ENCODE measurements at places on chromosomes 5 and 9. TPM values are rescaled to one million over a fixed set of nuclear protein-coding genes. Genes with fewer than 3 reads are reported as not detected.

DNA sequence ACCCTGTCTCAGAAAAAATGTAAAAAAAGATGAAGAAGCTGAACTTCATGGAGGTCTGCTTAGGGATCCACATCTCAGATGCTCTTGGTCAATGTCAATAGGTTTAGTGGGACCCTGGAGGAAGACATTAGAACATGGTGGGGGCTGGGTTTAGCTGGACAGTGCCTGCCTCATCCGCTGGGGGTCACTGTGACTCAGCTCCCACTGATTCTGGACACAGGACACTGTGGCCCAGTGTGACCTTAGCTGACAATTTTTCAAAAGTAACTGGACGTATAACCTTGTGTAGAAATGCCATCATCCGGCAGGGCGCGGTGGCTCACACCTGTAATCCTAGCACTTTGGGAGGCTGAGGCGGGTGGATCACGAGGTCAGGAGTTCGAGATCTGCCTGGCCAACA, 7.3 kb upstream of the HNRNPAB start:
- no peak for DNase-seq

- DNase-seq = no peak
These were observed 35.8 kb upstream of the HMCN2 start for GRCh38 chr9:130229759-130230158.

DNA sequence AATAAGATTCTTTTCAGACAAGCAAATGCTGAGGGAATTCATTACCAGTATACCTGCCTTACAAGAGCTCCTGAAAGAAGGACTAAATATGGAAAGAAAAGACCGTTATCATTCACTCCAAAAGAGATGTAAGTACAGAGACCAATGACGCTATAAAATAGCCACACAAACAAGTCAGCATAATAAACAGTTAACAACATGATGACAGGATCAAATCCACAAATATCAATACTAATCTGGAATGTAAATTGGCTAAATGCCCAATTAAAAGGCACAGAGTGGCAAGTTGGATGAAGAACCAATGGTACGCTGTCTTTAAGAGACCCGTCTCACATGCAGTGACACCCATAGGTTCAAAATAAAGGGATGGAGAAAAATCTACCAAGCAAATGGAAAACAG, 349.6 kb upstream of the MPDZ start:
- DNase-seq = no peak

DNA sequence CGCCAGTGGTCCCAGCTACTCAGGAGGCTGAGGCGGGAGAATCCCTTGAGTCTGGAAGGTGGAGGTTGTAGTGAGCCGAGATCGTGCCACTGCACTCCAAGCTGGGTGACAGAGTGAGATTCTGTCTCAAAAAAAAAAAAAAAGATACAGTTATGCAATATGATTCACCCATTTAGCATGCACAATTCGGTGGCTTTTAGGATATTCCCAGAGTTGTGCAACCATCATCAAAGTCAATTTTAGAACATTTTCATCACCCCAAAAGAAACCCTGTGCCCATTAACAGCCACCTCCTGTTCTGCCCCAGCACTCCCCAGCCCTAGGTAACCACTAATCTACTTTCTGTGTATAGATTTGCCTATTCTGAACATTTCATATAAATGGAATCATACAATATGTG, 4.3 kb upstream of the DHFR start:
- DNase-seq = no peak

- DNase-seq = no peak
These were observed 99.6 kb downstream of the BASP1 start for GRCh38 chr5:17316970-17317459.

DNA sequence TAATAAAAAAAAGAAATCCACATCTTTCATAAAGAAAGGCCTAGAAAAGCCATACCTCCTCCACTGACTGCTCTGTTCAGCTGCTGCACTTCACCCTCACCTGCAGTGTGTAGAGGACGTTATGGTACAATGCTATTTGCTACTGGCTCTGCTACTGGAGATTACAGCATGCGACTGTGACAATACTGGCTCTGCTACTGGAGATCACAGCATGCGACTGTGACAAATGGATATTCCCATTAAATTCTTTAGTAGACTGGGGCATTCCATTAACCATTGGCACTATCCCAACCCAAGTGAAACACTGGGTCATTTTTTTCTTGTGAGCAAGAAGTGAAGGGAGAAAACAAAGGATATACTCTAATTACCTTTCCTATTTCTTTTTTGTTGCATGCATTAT, 1063.5 kb upstream of the DMAC1 start:
- no peak for DNase-seq

The PCDHGA12 gene
- total RNA-seq = 19.9 TPM

The TUBB4B gene
- 120 TPM for total RNA-seq

The TAF11L5 gene
- total RNA-seq = not detected

All from upper lobe of left lung (tissue), 6 donors.